Mammary epithelial cell (primary cell): ENCODE measurements at places on chromosomes 6 and 20. TPM values are rescaled to one million over a fixed set of nuclear protein-coding genes. Genes with fewer than 3 reads are reported as not detected.

The HLA-DQA2 gene
- not detected for polyA plus RNA-seq

DNA sequence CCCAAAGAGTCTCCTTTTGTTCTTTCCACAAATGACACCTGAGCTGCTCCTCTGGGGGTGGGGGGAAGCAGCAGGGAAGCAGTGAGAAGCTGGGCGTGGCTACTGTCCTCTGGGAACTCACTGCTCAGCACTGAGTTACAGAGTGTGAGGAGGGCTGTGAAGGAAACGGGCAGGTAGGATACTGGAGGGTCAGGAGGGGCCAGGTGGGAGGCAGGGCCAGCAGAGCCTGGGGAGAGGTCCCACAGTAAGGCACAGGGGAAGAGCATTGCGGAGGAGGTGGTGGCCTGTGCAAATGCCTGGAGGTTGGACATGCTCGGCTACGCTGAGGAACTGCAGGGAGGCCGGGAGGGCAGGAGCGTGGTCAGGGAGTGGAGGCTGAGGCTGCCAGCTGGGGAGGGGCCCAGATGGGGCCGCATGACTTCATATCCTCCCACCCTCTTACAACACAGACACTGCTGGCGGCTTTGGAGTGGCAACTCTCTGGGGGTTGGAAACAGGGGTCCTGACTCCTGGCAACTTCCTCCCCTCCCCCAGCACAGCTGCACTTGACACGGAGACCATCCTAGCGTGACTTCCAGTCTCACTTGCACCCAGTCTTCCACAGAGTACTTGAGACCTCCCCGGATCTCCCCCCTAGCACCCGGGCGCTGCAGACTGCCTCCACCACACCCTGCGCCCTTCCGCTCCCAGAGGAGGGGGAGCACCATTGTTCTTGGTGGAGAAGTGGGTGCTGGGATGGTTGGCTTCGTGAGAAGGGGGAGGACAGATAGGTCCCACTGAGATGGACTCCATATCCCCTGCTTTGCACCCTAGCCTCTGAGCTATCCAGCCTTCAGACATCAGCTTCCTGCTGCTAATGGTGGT, 34.2 kb downstream of the RBM38 start:
- DNase-seq, result no peak

GRCh38 chr6:53584726-53585125, 39.8 kb upstream of the GCLC start:
- no peak for DNase-seq

The WFDC10B gene
- not detected for polyA plus RNA-seq

DNA sequence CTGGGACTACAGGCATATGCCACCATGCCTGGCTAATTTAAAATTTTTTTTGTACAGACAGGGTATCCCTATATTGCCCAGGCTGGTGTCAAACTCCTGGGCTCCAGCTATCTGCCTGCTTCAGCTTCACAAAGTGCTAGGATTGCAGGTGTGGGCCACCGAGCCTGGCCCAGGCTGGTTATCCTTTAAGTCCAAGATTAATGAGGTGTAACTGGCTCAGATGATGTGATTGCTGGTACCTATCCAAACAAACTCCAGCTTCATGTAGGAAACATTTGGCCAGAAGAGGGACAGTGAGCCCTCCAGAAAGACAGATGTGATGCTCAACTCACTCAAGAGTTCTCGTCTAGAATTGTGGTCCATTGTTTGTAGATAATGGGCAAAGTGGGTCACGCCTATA, 9.2 kb upstream of the ZNF318 start:
- no peak for DNase-seq

The GPSM3 gene
- polyA plus RNA-seq, result 3.9 TPM

GRCh38 chr6:142760152-142760551, 184.8 kb downstream of the HIVEP2 start:
- no peak for DNase-seq

The ZNF184 gene
- polyA plus RNA-seq, result 1.7 TPM

GRCh38 chr6:136784910-136785746, 7.1 kb downstream of the MAP3K5 start:
- no peak for DNase-seq
